Smooth muscle cell of the brain vasculature (primary cell): ENCODE measurements at places on chromosomes 7 and 10.

GRCh38 chr10:43689618-43689954 lies 40.9 kb upstream of the ZNF32 start:
- no peak for DNase-seq

GRCh38 chr10:44369854-44370253 lies 15.0 kb downstream of the CXCL12 start:
- no peak for DNase-seq

- DNase-seq: no peak
These were observed 108.4 kb upstream of the HPS1 start for GRCh38 chr10:98555021-98555619.

DNA sequence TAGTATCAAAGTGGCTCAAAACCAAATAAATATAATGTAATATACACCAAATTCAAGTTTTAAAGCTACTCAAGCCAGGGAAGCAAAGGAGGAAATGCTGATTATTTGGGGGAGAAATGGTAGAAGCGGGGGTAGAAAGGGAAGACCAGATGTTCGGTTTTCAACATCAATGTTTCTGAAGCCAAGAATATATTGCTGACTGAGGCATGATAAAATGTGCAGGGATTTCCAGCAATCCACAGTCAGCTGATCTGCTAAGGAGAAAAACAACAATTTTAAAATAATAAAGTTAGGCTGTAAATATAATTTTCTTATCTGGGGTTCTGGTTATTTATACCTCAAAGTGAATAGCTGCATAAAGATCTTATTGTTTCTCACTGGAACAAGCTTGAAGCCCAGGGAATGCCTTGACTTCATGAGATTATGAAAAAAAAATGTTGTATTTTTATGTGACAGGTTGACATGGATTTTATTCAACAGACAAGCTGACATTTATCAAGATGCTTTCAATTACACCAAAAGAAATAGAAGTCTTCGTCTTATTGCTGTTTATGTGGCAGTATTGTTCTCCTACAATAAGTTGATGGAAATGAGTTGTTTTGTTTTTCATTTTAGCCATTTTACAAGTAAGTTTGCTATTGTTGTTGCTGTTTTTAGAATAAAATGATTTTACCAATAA lies 28.6 kb upstream of the BMPER start:
- no peak for DNase-seq

DNA sequence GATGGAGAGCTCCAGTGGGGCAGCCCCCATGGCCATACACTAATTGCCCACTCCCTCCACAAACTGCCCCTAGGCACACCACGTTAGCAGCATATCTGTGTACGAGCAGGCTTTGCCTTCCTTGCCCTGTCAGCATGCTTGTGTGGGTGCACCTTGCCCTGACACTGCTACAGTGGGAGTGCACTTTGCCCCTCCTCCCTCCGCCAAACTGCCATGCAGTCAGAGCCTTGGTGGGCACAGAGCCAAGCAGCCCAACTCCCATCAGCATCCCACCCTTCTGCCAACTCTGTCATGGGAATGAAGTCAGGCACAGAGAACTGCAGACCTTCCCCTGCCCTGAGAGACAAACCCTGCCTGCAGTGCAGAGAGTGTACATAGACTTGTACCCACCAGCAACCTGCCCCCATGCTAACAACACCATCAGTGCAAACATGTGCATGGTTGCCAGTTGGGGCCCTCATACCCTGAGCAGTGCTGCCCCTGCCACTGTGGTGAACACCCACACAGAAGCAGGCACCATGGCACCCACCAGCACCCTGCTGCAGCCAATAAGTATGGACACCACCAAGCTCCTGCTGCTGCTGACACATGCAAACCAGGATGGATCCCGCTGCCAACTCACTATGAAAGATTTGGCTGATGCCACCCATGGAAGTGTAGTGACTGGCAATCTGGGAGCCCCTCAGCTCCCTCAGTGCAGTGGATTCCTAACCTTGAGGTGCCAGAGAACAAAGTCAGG lies 1197.7 kb upstream of the CELF2 start:
- no peak for DNase-seq

DNA sequence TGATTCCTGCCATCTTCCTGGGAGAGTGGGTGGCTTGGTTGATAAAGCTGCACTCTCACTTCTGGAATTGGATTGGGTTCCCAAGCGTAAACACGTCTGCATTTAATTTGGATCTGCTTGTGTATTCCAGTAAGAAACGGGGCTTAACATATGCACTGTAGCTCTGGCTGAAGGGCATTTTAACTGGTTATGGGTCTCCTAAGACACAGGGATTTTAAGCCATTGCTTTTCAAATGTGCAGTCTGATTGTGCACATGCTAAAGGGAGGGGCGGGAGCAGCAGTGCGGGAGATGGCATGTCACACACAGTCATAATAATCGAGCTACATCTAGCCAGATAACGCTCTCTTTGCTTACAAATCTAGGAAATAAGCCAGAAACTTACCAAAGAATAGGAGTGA lies 247.3 kb upstream of the LYZL1 start:
- no peak for DNase-seq

- no peak for DNase-seq
These were observed 513.9 kb upstream of the GALNT17 start for GRCh38 chr7:70618020-70618551.

GRCh38 chr7:15159261-15159660 lies 256.7 kb upstream of the DGKB start:
- no peak for DNase-seq

GRCh38 chr7:22900784-22901183 lies 78.1 kb upstream of the TOMM7 start:
- no peak for DNase-seq

DNA sequence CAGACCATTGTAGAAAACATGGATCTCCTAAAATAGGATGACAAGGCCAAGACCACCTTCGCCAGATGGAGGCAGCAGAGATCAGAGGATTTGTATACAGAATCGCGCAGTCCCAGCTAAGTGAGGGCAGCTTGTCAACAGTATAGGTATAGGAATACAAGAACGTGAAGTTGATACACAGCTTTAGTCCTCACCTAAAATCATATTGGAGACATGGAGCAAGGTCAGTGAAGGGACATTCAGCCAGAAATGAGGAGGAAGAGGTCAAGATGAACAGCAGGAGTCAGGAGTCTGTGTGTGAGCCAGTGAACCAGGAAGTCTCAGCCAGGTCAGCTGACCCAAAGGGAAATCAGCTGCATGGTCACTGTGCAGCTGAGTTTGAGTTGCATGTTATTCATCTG lies 263.4 kb upstream of the PRKCQ start:
- no peak for DNase-seq

GRCh38 chr7:14691034-14691433 lies 211.5 kb downstream of the DGKB start:
- no peak for DNase-seq

DNA sequence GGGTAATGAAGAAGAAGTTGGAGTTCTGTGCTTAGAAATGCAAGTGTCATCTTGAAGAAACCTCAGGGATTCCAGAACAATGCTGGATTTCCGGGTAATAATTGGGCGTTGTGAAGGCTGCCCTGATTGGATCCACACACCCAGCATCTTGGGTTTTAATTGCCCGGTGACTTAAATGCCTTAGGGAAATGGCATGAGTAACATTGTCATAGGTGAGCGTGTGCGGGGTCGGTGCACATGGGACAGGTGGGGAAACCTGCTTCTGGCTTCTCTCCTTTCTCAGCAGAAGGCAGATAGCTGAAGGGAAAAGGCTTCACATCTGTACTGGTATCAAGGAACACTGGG lies 15.2 kb upstream of the CAMK1D start:
- no peak for DNase-seq

DNA sequence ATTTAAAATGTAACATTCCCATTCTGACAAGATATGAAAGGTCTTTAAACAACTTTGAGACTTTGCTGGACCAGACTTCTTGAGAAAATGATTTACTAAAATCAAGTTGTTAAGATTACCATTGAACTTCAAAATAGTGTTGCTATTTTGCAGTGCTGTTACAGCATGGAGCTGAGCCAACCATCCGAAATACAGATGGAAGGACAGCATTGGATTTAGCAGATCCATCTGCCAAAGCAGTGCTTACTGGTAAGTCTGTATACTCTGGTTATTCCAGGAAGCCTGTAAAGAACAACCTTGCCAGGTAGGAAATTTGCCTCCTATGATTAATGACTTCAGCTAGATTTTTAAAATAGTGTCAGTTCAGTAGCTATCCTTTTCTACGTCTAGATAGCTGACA lies 18.8 kb downstream of the TNKS2 start:
- DNase-seq: no peak

DNA sequence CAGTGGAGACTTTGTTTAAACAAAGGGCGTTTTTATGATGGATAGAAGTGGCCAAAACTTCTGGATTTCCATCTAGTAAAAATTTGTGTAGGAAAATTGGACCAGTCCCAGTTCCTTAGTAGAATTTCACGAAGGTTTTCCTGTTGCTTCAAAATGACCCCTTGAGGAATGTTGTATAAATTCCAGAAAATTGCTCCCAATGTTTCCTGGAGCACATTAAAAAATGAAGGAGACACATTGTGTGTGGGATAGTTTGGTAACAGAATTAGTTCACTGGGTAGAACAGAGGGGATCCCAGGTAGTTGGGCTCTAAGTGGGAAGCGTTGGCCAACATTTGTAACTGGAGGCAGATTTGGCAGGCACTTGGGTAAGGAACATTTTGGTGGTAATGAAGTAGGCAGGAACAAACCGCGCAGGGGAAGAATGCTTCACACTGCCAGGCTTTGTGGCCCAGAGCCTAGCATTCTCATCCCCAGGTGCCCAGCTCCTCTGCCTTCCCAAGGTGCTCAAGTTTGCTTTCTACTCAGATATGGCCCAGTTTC lies 758.6 kb downstream of the AUTS2 start:
- DNase-seq: no peak

DNA sequence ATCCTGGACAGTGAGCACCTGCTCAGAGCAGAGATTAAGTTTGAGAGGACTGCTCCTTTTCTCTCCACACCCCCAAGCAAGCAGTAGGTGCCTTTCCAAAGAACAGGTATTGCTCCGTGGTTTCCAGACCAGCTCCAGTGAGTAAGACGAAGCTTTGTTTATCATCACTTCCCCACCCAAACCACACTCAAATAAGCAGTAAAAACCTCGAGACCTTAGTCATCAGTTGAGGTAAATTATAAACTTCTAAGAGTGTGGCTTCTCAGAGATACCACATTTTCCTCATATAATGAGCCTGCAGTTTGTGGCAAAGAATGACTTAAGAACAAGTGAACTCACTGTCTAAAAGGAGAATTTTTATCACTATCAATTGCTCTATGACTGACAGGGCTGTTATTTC lies 50.0 kb upstream of the GRB10 start:
- no peak for DNase-seq

DNA sequence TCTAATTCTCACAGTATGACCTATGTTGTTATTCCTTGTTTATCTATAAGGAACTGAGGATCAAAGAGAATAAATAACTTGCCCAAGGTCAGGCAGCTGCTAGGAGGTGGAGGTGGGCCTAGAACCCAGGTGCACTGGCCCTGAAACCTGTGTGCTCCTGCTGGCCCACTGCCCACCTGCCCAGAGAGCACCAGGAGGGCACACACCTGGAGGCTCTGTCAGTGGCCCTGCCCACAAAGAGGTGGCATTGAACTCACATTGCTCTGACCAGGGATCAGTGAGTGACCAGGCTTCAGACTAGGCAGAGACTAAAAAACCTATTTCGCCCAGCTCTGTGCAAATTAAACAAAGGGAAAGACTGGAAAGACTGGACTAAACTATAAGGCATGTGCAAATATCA lies 210.6 kb downstream of the TNS3 start:
- no peak for DNase-seq

DNA sequence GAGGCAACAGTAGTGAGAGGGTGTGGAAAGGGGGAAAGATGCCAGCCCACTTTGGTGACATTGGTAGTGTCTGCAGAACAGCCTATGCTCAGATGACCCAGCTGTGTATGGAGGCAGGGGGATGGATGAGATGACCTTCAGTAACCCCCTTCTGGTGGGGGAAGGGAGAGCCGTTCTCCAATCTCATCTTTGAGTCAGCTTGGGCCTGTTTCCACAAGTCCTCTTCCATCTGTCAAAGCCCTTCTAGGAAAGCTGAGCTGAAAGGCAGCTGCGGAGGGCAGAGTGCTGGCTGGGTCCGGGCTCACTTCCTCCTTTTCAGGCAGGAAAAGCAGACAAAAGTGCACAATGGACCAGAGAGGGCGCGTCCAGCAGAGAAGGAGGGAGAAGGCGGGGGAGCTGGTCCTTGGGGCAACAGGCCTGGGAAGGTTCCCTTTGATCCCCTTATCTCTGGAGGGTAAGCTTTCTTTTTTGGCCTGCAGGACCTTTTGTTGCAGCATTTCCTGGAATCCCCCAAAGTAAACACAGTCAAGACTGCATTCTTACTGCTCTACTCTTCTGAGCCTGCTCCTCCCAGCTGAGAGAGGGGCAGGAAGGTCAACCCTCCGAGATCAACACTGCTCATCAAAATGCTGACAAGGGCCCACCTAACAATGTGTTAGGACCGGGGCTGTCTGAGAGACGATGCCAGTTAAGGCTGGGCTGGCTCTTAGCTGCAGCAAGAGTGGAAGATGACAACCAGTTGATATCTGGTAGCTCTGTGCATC lies 1.2 kb upstream of the LRMDA start:
- DNase-seq: no peak

DNA sequence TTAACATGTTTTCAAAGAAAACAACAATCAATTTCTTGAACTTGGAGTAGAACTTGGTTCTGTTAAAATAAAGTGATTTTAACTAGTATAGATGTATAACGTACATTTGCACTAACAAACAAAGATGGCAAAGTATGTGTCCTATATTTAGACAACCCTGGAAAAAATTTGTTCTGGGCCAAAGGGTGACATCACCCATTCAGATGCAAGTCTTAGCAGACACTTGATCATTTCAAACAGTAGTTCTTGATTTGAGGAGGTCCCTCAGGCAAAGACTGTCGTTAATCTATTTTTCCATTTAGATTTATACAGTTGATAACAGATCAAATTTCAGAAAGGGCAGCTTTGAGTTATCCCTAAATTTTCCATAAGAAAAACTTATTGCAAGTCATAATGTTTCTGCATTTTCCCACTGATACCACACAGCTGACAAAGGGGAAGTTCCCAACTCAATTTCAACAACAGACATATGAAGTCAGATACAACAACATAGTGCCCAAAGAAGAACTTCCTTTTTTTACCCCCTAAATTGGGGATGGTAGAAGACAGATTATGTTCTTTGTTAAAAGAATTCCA lies 5.2 kb downstream of the NMT2 start:
- no peak for DNase-seq
